ENCODE measurements at places on chromosomes 13 and 19.
A peak's percentile ranks its signal among the peaks of the same experiment; 100 is the strongest.

DNA sequence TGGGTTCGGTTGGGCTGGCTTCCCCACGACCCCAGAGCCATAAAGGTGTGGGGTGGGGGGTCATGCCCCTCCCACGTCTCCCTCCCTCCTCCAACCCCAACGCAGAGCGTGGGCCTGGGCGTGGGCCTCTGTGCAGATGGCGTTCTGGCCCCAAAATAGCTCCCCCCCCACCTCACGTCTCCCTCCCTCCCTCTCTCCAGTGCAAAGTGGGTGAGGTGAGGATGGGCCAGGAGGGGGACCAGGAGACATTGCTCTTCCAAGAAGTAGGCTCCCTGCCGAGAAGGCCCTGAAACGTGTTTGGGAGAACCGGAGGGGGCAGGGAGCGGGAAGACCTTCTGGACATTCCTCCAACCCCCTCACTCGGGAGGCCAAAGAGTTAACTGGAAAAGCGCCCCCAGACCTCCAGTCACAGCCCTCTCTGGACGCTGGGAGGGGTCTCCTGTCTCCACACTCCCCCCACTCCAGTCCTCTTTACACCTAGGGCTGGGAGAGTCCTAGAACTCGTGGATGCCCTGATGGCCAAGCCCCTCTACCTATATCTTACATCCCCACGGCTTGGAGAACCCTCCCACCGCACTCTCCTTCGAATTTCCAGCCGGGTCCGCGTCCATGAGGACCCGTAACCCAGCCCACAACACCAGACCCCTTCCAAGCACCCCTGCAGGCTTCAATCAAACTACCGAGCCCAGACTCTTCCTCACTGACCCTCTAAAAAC lies 855 bp downstream of the UNC13A start:
- DNase-seq: no peak

- DNase-seq: peak; percentile 64
These were observed 13.8 kb downstream of the DNASE2 start for GRCh38 chr19:12867120-12868099.

GRCh38 chr13:114144606-114145244 lies 12.3 kb upstream of the RASA3 start:
- DNase-seq: no peak

DNA sequence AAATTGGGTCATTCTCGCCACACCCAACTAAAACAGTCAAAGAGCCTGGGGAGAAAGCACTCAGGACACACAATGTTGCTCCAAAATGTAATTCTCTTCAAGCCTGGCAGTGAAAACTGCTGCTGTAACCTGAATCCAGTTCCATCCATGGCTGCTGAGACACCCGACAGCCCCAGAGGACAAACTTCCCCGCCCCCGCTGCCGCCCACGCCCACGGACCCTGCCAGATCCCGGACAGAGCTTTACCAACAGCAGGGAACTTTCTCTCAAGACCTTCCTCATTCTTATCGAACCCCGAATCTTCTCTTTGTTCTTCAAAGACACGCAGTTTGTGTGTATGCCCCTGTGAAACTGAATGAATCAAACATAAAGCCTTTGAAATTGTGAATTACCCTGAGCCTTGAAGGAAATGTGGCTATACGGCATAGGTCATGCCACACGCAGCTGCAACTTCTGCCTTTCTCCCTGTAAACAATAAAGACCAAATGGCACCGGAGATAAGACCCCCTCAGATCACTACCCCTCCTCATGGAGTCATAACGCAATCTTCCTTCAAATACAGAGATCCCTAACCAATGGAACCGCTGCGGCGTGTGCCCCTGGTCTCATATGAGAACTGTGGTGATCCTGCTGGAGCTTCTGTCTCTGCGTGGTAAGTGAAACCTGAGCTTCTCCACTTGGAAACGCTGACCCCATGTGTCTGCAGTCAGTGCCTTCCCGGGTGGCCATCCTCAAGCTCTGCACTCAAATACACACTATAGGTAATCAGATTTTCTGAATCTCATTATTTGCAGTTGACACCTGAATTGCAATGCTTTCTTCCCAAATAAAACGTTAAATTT lies 4.8 kb upstream of the LAMP1 start:
- peak; percentile 47 for DNase-seq

DNA sequence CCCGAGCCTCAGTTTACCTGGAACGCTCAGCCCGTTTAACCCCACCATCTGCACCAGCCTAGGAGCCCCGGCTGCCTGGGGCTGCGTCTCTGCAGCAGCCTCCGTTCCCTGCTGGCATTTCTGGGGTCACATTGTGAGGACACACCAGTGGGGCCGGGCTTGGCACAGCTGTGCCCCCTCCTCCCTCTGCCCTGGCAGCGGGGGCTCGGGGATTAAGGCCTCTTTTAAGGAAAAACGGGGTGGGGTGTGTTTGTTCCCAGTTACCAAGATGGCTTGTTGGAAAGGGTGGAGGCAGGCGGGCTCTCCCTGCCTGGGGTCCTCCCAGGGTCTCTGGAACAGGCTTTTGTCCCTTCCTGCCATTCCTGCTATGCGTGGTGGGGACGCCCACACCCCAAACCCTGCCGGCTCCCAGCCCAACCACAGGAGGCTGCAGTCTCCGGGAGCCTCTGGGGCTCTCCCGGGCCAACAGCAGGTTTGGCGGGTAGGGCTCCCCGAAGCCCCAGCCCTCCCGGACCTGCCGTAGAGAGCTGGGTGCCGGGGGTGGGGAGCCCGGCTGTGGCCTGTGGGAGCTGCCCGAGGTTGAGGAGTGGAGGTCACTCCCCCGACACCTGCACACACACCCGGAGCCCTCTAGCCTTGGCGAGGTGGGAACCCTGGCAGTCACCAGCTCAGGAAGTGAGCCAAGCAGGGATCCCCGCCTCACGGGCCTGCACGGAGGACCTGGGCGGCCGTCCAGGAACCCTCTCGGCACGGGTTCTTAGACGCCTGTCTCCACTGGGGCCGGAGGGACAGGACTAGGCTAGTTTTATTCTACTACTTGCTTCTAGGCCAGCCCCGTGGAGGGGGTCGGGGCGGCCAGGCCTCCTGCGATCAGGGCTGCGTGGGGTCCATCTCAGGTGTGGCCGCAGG lies 36.9 kb downstream of the GADD45B start:
- no peak for DNase-seq

DNA sequence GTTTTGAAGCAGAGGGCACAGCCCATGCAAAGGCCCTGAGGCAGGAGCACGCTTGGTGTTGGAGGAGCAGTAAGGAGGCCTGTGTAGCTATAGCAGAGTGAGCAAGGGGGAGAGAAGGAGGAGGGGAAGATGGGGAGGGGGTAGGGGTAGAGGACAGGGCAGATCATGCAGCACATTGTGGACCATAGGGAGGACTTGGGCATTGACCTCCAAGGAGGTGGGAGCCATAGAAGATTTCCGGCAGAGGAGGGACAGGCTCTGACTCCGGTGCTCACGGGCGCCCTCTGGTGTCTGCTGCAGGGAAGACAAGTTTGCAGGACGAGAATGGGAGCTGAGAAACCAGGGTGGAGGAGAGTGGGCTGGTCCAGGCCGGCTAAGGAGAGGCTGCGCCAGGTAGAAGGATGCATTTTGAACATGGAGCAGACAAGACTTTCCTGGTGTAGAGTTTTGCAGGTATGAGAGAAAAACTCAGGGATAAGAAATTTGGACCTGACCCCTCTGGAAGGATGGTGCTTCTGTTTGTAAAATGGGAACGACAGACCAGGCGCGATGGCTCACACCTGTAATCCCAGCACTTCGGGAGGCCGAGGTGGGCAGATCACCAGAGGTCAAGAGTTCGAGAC lies 13.7 kb upstream of the CREB3L3 start:
- DNase-seq: peak; percentile 74

DNA sequence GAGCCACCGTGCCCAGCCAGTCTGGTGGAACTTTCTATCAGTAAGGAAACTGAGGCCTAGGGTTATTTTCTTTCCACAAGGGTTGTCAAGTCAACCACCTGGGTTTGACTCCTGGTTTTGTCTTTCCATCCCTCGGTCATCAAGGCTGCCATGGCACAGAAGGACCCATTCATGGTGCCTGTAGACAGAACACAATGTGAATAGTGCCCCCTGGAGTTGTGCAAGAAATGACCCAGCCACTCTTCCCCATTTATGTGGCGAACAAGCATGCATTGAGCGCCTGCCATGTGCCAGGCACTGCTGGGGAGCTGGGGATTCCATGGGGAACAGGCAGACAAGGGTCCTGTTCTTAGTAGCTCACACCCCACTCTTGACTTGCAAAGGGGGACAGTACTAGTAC lies 4.1 kb downstream of the SMARCA4 start:
- no peak for DNase-seq

GRCh38 chr13:38321654-38322053 lies 28.0 kb upstream of the UFM1 start:
- DNase-seq: no peak

DNA sequence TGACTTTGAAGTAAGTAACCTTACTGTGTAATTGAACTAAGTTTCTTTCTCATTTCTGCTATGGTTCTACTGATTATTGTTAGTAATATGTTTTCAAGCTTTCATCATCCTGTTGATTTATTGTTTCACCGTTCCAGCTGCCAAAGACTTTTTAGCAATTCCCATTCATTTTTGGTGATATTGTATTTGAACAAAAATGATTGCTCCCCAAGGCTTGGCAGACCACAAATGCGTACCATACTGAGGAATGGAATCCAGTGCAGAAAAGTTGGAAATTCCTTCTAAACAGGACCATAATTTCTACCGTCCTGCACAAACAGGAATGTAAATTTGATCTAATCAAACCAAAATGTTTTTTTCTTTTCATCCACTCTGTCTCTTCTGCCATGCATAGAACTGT lies 10.7 kb downstream of the EPSTI1 start:
- DNase-seq: peak; percentile 18

GRCh38 chr19:31955061-31955460 lies 390.3 kb upstream of the ZNF507 start:
- DNase-seq: no peak

- peak; percentile 45 for DNase-seq
These were observed 6.0 kb upstream of the BSG start for GRCh38 chr19:566403-566802.

GRCh38 chr19:3821156-3821555 lies 35.0 kb upstream of the MATK start:
- DNase-seq: no peak

GRCh38 chr19:40245506-40246128 lies 19.1 kb upstream of the CCNP start:
- DNase-seq: no peak

- DNase-seq: no peak
These were observed 9.7 kb upstream of the PTBP1 start for GRCh38 chr19:787536-787935.

GRCh38 chr13:48749144-48749543 lies 95.4 kb downstream of the CYSLTR2 start:
- peak; percentile 70 for DNase-seq

DNA sequence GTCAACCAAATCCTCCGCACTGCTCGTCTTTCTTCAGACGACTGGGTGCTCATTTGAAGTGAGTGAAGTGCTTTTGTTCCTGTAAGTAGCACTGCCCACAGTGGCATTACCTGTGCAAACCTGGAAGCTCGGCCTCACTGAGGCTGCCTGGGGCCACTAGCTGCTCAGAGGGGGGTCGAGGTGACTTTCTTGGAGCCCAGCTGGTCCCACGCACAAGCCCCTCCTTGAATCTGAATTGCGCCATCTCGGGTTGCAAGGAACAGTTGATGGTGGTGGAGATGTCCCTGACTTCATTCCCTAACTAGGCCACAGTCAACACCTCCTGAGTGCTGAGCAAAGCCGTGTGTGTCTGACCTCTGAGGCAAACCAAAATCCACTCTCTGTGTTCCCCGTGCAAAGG lies 79.3 kb upstream of the GPR183 start:
- DNase-seq: no peak

DNA sequence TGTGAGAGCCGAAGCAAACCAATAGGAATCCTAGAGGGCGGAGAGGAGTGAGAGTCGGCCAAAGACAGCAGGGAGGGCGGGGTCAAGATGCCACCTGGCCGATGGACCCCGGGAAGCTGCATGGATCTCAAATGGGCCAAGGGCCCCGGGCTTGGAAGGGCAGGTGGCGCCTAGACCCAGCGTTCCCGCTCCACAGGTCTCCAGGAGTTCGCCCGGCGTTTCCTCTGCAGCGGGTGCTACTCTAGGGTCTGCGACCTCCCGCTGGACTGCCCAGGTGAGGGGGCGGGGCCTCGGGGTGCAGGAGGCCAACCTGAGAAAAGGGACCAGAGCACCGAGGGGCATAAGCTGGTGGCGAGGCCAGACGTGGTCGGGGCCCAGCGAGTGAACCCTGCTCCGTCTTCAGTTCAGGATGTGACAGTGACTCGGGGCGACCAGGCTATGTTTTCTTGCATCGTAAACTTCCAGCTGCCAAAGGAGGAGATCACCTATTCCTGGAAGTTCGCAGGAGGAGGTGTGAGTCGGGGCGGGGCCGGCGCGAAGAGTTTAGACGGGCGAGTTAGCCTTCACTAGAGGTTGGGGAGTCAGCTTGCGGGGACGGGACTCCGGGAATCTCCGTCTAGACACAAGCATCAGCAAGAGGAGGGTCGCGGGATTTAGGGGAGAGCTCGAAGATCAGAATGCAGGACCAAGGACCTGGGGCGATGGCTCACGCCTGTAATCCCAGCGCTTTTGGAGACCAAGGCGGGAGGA lies 9.9 kb downstream of the SPACA6 start:
- DNase-seq: no peak

DNA sequence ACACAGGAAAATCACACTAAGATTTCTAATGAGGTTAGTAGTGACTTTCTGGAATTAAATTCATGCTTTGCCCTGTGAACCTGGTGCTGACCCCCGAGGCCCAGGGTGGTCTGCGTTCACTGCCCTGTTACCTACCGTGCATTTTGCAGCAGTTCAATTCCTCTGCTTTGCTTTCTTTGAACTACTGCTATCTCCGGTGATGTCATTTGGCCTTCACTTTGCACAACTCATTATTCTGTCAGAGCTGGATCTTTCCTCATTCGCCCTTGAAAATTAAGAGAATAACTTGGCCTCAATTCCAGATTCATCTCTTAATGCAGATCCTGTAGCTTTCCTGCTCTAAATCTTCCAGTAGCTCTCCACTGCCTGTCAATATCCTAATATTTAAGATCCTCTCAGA lies 8.8 kb upstream of the LRRC63 start:
- no peak for DNase-seq

GRCh38 chr13:65656740-65657329 lies 1573.3 kb downstream of the PCDH9 start:
- DNase-seq: peak; percentile 55

DNA sequence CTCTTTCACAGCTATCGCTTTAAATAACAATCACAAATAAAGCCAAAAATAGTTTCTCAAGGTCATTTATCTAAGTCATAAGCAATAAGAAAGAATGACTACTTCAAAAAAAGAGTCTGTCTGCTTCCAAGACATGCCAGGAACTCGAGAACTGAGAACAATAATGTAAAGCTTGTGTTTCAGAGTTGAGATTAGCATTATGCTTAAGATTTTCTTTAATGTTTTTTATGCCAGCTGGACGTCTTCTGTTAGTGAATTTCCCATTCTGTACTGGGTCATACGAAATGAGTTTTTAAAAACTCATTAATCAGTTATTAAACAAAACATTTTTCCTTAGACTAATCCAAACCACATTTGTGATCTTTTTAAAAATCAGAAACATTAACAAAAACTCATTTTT lies 3.2 kb upstream of the SPRYD7 start:
- DNase-seq: no peak

DNA sequence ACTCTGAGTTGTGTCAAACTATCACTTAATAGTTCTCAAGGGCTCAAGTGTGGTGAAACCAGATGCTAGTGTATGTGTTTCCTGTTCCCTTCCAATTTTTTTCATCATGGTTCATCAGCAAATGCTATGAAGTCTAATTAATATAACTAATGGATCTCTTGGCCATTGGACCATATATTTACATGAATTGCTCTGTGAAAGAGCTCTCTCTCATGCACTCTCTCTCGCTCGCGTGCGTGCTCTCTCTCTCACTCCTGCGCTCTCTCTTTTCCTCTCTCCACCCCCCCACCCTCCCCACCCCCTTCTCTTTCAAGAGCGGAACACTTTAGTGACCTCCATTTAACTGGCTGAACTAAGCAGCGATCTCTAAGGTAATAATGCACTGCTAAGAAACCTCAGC lies 547.0 kb upstream of the GPC6 start:
- DNase-seq: no peak
